Esophagus squamous epithelium (tissue), 5 donors: ENCODE measurements at places on chromosomes 4 and X.

GRCh38 chr4:154348657-154349056 is 142.9 kb downstream of the DCHS2 start:
- DNase-seq: no peak

DNA sequence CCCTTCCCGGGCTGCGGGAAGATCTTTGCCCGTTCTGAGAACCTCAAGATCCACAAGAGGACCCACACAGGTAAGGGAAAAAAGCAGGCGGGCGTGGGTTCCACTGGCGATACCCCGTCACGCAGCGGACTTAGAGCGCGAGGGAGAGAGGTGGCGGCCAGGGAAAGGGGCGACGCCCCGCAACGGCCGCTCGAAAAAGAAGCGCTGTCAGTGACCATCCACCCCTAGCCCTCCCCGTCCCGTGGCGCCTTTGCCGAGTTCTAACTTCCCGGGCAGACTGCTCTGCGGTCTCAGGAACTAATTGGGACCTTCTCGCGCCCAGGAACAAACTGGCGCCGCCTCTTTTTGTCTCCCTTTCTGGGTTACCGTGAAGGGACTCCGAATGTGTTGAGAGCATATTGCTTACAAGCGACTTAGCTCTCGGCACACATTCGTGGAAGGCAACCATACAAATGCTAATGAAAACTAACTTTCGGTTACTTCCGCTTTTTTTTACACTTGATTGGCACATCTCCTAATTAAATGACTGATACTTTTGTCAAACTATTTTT is 1.8 kb downstream of the ZIC3 start:
- DNase-seq: no peak

DNA sequence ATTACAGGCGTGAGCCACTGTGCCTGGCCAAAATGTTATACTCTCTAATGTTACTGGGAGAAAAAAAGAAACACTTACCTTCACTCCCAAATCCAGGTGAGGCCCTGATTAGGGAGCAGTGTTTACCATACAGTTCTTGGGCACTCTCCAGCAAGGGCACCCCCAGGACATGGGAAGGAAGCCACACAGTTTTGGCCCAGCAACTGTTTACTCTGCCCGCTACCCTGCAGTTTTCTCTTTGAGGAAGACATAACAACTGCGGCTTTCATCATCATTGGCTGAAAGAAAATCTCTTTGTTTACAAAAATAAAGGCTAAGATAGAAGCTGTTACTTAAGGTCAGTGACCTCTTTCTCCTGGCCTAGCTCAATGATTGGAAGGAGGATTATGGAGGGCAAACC is 145.5 kb upstream of the DUSP21 start:
- DNase-seq: no peak

DNA sequence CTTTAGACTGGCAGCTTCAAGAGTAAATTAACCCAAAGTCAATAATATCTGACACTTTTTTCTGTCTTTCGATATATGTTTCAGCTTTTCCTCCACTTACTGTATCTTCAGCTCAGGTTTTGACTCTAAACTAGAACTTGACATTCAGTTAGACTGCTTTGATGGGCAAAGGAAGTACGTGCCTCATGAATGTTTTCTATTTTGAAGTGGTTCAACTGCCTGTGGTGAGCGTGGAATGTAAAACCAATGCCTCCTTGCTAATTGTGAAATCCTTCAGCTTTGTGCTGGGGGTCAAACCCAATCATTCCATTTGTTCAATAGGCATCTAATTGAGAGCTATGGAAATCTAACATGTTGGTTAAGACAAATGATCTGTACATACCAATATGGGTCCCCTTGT is 857.0 kb upstream of the HTR2C start:
- no peak for DNase-seq

GRCh38 chr4:159425737-159426305 is 322.9 kb downstream of the RAPGEF2 start:
- DNase-seq: no peak

GRCh38 chr4:24659241-24659961 is 75.0 kb upstream of the DHX15 start:
- no peak for DNase-seq

- no peak for DNase-seq
These were observed 90.7 kb downstream of the LNX1 start for GRCh38 chr4:53500546-53500945.

GRCh38 chrX:21394792-21395191 is 20.6 kb downstream of the CNKSR2 start:
- DNase-seq: no peak

DNA sequence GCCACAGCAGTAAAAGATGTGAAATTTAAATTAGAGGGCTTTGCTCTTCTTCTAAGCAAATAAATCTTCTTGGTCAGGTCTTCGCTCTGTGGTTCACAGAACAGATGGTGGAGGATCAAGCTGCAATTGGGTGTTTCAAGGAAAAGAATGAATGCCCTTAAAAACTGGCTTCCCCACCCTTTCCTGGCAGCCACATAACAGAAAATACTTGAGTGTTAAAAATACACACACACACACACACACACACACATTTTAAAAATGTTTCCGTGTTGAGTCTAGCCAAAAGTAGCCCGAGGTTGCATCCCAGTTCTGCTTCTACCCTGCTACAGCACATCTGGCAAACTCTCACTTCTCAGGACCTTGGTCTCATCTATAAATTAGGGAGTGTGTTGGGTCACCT is 56.7 kb upstream of the FGFBP2 start:
- DNase-seq: no peak

GRCh38 chr4:43351970-43352806 is 459.7 kb downstream of the GRXCR1 start:
- no peak for DNase-seq

- DNase-seq: no peak
These were observed 12.2 kb downstream of the KLHL34 start for GRCh38 chrX:21645886-21646285.

DNA sequence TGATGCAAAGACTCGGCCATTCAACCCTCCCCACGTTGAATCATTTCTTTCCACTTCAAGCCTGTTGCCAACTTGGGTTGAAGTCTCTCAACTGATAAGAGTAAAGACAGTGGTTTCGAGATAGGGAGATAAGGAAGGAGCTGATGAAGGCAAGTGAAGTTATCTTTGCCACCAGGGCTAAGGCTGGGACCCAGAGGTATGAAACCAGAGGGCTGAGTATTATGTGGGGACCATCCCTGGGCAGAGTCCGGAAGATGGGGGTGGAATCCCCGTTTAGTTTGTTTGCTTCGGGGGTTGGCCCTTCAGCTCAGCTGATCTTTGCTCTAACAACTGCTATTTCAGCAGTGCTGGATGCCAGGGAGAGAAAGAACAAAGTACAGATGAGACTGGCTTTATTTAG is 2.3 kb upstream of the XPNPEP2 start:
- DNase-seq: no peak

DNA sequence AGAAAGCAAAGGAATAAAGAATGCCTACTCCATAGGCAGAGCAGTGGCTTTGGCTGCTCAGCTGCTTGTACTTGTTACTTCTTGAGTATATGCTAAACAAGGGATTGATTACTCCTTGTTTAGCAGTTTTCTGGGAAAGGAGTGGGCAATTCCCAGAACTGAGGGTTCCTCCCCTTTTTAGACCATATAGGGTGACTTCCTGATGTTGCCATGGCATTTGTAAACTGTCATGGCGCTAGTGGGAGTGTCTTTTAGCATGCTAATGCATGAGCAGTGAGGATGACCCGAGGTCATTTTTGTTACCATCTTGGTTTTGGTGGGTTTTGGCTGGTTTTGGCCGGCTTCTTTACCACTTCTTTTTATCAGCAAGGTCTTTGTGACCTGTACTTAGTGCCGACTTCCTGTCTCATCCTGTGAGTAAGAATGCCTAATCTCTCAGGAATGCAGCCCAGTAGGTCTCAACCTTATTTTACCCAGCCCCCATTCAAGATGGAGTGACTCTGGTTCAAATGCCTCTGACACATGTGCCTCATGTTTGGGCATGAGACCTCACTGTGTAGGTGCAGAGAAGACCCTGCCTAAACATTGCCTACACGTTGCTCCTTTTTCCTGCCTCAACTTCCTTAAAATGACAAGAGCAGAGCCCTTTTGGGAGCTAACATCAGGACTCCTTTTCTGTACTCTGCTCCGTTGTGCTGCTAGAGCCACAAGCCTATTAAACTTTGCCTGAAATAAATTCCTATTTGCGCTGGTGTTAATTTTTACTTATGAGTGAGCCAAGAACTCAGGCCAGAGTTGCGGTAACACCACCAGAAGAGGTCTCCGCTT is 21.0 kb upstream of the UBA6 start:
- DNase-seq: no peak

DNA sequence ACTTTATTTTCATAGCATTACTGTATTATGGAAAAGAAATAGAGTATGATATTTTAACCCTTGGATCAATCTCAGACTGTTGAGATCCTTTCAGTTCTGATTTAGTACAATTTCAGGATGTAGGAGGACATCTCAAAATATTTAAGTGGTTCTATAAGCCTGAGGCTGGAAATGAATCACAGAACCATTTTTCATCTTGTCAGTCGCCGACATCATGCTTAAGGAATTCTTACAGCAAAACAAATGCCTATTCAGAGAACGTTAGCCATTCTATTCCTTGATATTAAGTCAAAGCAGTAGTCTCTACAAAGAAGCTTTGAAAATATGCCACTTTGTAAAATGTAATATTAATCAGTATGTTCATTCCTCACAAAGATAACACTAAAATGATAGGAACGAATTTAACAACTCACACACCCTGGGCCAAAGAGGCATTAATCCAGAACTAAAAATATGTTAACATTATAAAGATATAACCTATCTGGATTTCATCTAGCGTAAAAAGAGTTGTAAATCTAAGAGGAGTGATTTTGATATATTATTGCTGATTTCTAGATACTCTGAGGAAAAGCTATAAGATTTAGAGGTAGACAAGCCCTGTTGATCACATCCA is 152.0 kb downstream of the GASK1B start:
- no peak for DNase-seq

GRCh38 chrX:115322375-115322774 is 32.9 kb downstream of the LUZP4 start:
- DNase-seq: no peak

GRCh38 chrX:110373310-110373709 is 14.7 kb downstream of the RTL9 start:
- DNase-seq: no peak

DNA sequence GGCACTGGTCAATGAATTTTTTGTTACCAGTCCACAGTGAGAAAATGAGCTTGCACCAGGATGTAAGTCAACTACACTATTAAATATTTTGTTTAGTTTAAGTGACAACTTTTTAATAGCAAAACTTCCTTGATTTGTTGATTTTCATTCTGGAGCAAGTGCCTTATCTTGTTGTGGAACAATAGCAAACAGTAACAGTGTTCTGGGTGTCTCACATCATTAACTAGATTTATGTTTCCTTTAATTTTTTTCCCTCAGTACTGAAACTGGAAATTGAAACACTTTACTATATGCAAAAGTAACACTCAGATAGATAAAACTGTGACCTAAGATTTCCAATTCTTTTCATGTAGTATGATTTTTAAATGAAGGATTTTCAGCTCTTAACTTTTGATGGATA is 80.1 kb downstream of the GALNT7 start:
- no peak for DNase-seq

DNA sequence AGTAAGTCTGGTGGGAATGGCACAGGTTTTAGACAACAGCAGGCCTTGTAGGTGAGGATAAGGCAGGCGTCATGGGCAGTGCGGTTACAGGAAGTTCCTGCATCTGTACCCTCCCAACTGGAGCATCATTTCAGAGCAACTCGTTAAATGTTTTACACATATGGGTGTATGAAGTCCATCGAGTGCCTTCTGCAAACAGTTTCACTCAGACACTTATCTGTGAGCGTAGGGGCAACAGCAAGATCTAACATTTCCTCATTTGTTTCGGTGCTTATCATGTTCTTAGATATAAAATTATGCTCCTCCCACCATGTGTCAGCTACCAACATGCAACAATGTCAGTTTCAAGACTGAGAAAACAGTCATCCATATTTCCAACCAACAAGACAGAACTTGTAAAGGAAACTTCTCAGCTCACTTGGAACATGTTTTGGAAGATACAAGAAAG is 69.9 kb downstream of the ELOVL6 start:
- no peak for DNase-seq

GRCh38 chr4:87574996-87575395 is 33.3 kb upstream of the DSPP start:
- DNase-seq: no peak

GRCh38 chr4:88731381-88731780 is 33.8 kb upstream of the NAP1L5 start:
- DNase-seq: no peak

GRCh38 chr4:76182463-76182862 is 31.2 kb downstream of the SCARB2 start:
- DNase-seq: no peak

- no peak for DNase-seq
These were observed 15.8 kb downstream of the ATXN3L start for GRCh38 chrX:13304052-13304451.

DNA sequence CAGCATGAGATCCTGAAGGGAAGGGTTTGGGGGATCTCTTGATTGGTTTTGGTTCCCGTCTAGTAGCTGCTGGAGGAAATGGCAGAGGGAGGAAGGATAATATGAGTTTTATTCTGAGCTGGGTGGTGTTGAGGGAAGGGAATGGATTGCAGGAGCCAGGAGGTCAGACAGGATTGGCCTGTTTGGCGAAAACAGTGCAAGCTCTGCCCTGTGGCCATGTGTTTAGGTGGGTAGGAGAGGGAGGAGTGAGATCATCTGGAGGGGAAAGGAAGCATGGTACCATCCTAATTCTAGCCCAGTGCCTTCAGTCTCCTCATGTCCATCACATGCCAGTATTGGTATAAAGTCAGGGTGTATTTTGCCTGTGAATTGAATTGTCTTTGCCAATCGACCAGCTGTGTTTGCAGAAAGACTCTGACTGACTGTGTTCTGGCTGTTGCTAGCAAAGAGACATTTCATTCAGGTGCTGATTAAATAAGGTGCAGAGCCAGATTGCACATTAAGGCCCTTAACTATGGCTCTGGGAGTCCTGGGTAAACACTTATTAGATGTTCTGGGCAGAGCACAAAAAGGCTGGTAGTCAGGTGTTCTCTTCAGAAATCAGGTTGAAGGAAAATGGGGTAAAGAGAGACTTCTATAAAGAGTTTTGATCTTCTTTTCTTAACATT is 10.0 kb downstream of the TMEM164 start:
- no peak for DNase-seq

- DNase-seq: no peak
These were observed 9.3 kb downstream of the GABRQ start for GRCh38 chrX:152646961-152647360.

DNA sequence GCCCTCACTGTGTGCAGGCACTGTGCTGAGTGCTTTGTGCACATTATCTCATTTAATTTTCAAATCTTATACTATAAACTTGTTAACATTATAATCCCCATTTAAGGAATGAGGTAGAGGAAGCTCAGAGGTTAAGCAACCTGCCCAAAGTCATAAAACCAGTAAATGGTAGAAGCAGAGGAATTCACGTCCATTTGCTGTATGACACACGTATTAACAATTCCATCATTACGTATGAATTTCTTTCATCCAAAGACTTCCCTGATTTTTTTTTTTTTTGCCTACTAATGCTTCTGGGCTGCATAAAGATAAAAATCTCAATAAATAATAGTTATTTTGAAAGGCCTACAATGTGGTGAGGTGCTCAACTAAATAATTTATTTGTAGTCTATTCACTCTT is 64.5 kb upstream of the H2AZ1 start:
- no peak for DNase-seq

- DNase-seq: no peak
These were observed 82.0 kb upstream of the CLDN34 start for GRCh38 chrX:9885150-9885549.

GRCh38 chr4:26269038-26269437 is 51.8 kb upstream of the RBPJ start:
- no peak for DNase-seq
